ENCODE measurements at places on chromosomes 6 and 20.

DNA sequence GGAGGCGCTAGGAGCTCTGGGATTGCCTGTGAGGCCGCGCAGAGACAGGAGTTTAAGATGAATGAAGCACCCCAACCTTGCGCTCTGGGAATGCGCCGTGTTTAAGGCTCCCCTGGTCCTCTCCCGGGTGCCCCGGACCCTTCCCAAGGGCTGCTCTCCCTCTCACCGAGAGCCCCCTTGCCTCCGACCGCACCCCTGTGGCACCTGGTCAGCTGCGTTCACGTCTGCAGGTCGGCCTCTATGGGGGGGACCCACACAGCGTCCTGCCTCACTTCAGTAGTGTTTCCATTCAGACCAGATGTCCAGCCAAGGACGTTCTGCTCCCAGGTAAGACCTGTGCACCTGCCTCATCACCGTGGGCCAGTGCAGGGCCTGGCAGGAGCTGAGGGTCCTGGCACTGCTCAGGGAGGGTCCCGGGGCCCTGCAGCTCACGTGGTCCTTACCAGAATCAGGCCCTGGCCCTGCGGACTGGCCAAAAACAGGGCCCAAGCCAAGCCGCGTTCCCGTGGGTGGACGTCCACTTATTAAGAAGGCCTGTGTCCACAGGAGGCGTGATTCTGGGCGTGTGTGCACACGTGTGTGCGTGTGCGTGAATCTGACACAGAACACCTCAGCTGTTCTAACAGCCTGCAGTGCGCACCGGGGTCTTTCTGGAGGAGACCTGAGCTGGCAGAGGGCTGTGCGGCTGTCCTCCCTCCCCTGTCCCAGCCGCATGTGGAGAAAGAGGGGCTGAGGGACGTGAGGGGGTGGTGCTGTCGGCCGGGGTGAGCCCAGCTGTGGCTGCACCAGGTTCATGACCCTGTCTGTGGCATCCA lies 79.9 kb upstream of the BHLHE23 start:
- DNase-seq: peak; percentile 1

GRCh38 chr6:108714766-108715414 lies 133.3 kb upstream of the ARMC2 start:
- no peak for DNase-seq

DNA sequence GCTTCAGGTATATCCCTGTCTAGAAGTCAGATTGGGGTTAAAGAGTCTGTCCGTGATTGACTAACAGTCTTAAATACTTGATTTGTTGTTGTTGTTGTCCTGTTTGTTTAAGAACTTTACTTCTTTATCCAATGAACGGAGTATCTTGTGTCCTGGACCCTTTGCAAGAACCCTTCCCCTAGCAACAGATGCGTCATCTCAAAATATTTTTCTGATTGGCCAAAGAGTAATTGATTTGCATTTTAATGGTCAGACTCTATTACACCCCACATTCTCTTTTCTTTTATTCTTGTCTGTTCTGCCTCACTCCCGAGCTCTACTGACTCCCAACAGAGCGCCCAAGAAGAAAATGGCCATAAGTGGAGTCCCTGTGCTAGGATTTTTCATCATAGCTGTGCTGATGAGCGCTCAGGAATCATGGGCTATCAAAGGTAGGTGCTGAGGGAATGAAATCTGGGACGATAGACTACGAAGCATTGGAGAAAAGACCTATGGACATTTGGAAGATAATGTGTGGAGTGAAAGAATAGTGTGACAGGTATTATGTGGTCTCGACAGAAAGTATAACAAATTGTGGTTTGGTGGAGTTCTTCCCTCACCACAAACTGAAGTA lies at the start of gene HLA-DRA:
Gene HLA-DRA, plus strand, starts transcription at position 286 of the 613 bp plus-strand sequence. Its CDS starts 64 bp downstream, at position 350.
- DNase-seq: peak; percentile 15

GRCh38 chr6:12769556-12770256 lies 53.1 kb downstream of the PHACTR1 start:
- no peak for DNase-seq

GRCh38 chr6:11374036-11375010 lies 141.9 kb upstream of the NEDD9 start:
- DNase-seq: no peak

GRCh38 chr6:29552512-29553051 lies 7.0 kb downstream of the UBD start:
- no peak for DNase-seq

DNA sequence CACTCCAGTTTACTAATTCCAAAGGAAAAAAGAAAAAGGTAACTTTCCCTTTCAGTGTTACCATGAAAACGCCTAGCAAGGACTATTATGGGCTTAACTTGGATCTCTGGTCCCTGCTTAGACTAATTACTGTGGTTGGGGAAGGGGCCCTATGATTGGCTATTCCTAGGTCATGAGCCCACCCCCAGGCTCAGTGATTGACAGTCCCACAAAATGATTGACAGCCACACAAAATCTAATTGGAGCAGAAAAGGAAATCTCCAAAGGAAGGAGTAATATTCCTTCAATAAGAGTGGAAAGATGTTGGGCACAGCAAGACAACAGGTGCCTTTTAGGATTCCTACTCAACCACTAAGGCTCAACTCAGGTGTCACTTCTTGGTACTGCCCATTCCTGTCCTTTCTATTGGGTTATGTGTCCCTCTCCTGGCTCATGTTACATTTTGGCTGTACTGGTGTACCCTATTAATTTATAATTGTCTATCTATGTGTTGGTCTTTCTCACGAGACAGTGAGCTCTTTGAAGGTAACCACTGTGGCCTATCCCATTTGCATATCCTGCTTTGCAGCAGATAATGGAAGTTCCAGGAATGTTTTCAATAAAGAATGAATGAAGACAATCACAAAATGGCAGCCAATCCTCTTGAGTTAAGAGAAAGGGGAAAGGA lies 5.5 kb upstream of the UTRN start:
- DNase-seq: no peak

DNA sequence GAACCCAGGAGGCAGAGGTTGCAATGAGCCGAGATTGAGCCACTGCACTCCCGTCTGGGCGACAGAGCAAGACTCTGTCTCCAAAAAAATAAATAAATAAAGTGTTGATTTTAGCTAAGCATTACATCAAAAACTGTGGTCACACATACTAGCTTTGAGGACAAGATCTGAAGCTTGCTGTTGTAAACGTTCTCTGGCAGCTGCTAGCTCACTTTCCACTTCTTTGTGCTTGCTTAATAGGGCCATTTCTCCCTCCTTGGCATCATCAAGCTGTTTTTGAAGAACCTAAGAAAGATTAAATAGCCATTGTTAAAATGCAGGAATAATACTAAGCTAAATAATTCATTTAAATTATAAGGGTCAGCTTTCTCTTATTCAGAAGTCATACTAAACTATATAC lies 55.7 kb downstream of the FAM184A start:
- DNase-seq: no peak

- DNase-seq: no peak
Measured at GRCh38 chr6:137927777-137928218, 60.7 kb downstream of the TNFAIP3 start.

GRCh38 chr6:111410371-111410770 lies 72.6 kb downstream of the REV3L start:
- DNase-seq: no peak

- DNase-seq: no peak
Measured at GRCh38 chr6:140653506-140653905, 1279.1 kb upstream of the CITED2 start.

DNA sequence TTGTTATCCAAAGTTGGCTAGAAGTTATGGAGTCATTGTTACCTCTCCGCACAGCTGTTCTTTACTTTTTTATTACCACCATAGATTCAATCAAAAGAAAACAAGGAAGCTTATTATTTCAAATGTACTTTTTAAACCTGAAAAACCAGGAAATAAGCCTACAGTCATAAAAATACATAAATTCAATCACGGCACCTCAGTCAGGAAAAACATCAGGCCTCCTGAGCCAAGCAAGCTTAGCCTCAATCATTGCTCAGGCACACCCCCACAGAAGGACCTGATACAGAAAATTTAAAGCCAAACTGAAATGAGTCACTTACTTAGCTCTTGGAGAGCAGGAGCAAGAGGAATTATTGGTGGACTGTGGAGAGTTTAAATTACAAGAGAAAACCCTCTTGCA lies 44.3 kb downstream of the MARCKS start:
- DNase-seq: no peak

GRCh38 chr6:2634139-2634964 lies 116.4 kb downstream of the MYLK4 start:
- peak; percentile 94 for DNase-seq

GRCh38 chr6:113500221-113500620 lies 356.9 kb upstream of the MARCKS start:
- DNase-seq: no peak

GRCh38 chr6:39490108-39490507 lies 167.6 kb upstream of the KCNK16 start:
- DNase-seq: no peak

- DNase-seq: no peak
Measured at GRCh38 chr6:37293426-37293825, 35.5 kb upstream of the TMEM217 start.

DNA sequence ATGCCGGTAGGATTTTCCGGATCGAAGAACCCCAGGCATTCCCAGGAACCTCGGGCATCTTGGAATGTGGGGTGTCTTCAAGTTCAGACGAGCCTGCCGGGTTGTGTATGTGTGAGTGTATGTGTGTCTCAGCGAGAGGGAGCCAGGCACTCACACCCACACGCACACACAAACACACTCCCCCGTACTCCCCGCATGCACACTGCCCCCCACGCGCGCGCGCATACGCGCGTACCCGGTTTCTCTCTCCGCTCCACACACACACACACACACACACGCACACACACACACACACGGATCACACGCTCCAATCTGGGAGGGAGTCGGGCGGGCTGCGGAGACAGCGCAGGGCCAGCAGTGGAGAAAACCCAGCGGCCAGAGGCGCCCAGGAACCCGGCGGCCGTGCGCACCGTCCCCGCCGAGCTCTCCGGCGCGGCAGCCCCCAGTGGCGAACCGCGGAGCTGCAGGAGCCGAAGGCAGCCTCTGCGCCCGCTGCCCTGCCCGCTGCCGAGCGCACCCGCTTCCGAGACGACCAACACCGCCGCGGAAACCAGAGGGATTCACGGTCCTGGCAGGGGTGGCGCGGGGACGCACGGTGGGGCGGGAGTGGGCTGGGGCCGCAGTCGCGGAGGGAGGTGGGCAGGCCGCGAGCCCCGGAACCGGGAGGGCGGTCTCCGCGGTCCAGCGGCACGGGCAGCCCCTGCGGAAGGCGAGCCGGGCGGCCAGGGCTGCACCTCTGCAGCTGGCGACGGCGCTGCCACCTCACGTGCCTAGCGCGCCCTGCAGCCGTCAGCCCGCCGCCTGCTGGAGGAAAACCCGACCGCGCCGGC lies at the start of gene LRFN2:
Gene LRFN2, minus strand, starts transcription at position 125 of the 830 bp plus-strand sequence.
- peak; percentile 92 for DNase-seq

- DNase-seq: no peak
Measured at GRCh38 chr20:51750770-51751388, 17.3 kb downstream of the ATP9A start.

- no peak for DNase-seq
Measured at GRCh38 chr6:2731281-2731909, 19.3 kb downstream of the MYLK4 start.

DNA sequence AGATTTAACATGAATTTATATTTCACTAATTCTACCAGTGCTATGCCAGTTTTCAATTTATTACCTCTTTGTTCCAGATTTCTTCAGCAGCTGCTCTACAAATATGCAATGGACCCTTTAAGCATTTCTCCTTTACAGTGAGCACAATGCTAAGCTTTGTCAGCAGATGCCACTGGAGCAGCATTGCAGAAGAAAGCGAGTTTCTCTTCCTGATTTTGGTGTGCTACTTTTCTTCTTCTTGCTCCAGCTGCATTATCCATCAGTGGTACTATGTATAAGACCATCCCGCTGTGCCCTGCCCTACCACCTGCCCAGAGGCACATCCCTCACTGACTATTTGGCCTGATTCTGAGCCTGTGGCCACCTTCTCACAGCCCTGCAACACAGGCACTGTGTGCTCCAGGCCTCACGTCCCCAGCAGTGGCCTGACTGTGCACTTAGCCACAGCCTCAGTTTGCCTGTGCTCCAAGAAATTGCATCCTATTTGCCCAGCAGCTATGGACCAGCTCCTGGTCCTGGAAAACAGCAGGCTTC lies 84.1 kb downstream of the TNFAIP3 start:
- no peak for DNase-seq

GRCh38 chr6:108039681-108040080 lies 34.9 kb downstream of the OSTM1 start:
- DNase-seq: no peak

- no peak for DNase-seq
Measured at GRCh38 chr20:5364136-5364821, 47.5 kb upstream of the PROKR2 start.

DNA sequence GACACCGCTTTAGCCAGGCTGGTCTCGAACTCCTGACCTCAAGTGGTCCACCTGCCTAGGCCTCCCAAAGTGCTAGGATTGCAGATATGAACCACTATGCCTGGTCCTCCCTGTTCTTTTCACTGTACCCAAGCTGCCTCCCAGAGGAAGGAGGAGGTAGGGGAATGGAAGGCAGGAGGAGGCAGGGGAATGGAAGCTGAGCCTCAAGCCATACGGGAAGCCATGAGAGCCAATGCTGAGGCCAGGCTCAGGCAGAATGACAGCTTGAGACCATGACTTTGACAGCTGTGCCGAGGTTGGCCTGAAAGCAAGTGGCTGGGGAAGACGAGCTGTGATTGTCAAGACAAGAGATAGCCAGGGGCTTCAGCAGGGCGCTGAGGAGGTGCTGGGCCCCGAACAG lies 13.6 kb upstream of the ZNF335 start:
- no peak for DNase-seq

GRCh38 chr20:51284871-51285270 lies 257.6 kb downstream of the NFATC2 start:
- DNase-seq: no peak

- no peak for DNase-seq
Measured at GRCh38 chr6:159315562-159315961, 146.4 kb downstream of the FNDC1 start.

DNA sequence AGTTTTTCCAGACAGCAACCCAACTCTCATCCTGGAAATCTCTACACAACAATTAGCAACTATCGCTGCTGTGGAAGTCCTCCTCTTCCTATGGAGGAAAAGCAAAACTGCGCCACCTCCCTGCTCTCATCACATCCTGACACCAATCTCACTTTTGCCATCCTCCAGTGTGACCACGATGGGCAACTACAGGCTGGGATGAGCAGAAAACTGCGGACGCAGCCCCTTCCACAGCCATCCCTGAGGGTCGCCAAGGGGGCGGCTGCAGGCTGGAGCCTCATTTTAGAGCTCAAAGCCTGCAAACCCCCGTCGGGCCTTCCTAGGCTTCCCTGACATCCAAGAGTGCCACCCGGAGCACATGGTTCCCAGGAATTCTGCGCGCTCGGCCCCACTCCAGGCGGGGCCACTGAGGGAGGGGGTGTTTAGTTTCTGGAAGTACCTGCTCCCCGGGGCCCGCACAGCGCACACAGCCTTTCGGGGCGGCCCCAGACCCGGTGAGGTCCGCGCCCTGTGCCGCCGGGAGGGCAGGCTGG lies 1.2 kb downstream of the TCFL5 start:
- DNase-seq: no peak

- no peak for DNase-seq
Measured at GRCh38 chr6:49649988-49650387, 13.3 kb upstream of the RHAG start.
